ENCODE measurements at places on chromosomes 13 and 19. TPM values are rescaled to one million over a fixed set of nuclear protein-coding genes. Genes with fewer than 3 reads are reported as not detected.

DNA sequence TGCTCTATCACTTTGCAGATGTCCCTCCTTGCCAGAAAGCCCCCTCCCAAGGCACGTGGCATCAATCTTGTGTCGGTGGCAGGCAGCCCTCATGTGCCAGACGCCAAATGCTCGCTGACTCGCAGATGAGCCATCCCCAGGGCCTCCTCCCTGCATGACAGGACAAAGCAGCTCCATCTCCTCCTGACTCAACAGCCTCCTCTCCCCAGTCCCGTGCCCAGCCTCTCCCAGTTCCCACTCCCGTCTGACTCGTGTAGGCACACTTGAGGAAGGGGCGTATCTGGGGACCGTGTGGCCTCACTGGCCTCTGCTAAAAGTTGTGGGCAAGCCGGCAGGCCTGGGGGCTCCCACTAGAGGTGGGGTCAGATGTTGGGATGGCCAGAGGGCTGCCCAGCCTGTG is 133.6 kb downstream of the STK24 start:
- no peak for DNase-seq
- H3K27me3 ChIP-seq: no peaks in the 10 kb centered on the region
- peaks cover 8% of the 10 kb centered on the region for H3K4me1 ChIP-seq
- H3K4me3 ChIP-seq: no peak overlapping the region
- no peak overlapping the region for H3K27ac ChIP-seq

DNA sequence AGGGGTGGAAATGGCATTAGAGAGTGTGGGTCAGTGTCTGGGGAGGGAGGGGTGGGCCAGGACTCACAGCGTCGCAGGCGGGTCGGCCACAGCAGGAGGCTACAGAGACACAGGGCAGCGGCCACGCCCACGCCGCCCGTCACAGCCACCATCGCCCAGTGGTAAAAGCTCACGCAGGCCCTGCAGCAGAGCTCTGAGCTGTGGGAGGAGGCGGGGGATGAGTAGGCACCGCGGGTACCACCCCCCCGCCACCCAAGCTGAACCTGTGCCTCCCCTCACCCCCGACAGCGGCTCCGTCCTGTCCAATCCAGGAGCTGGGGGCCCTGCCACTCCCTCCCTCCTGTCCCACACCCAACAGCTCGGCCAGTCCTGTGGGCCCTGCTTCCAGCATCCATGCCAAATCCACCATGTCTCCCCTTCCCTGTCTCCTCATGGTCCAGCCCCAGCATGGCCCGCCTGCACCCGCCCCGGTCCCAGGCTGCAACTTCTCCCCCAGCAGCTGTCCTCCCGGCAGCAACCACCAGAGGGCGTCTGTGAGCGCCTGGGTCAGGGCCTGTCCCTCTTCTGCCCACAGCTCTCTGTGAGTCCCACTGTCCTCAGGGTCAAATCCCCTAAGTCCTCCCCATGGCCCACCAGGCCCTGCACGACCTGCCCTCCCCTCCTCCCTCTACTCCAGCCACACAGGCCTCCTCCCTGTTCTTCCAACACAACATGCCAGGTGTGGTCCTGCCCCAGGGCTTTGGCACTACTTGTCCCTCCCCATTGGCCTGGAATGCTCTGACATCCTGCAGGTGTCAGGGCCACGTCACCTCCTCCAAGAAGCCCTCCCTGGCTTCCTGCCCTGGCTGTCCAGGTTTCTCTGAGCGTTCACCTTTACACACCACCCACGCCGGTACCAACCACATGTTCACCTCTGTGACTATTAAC is 6.0 kb downstream of the TEKTIP1 start:
- no peak for DNase-seq
- no peaks in the 10 kb centered on the region for H3K4me1 ChIP-seq
- H3K27ac ChIP-seq: no peak overlapping the region
- peaks cover 29% of the 10 kb centered on the region for H3K36me3 ChIP-seq
- no peaks in the 10 kb centered on the region for H3K27me3 ChIP-seq

DNA sequence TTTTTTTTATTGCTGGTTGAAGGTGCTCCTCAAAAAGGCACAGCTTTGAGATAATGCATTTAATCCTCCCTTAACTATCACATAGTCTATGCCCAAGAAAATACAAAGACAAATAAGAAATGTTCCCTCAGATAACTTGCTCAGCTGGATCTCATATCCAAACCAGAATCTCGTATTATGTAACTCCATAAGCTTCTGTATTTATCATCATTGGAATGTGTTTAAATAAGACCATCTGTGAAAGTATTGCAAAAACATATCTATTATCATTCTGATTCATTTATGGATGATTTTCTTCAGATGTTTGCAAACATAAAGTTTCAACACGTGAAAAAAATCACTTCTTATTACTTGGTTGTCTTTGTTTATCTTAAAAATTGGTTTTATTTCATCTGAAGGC is 190.9 kb downstream of the IRS2 start:
- no peaks in the 10 kb centered on the region for H3K4me1 ChIP-seq
- no peaks in the 10 kb centered on the region for H3K27me3 ChIP-seq
- peak; percentile 7 for DNase-seq
- H3K27ac ChIP-seq: no peak overlapping the region

GRCh38 chr13:77919246-77919920 is 752 bp upstream of the EDNRB start:
- peaks cover 13% of the 10 kb centered on the region for H3K27me3 ChIP-seq
- H3K36me3 ChIP-seq: no peaks in the 10 kb centered on the region
- DNase-seq: peak; percentile 68

The KLF2 gene
- 15.3 TPM for total RNA-seq
